ENCODE measurements at places on chromosomes 6 and 20.

- DNase-seq, result no peak
Measured at GRCh38 chr6:82248273-82248735, 760 bp upstream of the IBTK start.

DNA sequence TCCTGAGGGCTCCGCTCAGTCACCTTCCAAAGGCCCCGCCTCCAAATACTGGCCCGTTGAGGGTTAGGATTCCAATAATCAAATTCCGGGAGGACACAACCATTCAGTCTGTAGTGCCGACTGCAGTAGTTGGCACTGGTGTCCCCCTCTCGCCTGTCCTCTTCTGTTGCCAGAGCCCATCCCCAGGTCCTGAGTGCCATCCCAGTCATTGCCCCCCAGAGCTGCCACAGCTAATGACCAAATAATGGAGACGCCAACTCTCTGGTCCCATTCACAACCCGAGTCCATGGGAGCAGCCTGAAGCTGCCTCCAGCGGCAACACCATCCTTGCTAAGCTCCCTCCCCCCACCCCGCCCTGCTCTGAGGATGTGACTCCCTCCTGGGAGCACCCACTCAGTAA lies 115.9 kb downstream of the JPH2 start:
- DNase-seq, result no peak

DNA sequence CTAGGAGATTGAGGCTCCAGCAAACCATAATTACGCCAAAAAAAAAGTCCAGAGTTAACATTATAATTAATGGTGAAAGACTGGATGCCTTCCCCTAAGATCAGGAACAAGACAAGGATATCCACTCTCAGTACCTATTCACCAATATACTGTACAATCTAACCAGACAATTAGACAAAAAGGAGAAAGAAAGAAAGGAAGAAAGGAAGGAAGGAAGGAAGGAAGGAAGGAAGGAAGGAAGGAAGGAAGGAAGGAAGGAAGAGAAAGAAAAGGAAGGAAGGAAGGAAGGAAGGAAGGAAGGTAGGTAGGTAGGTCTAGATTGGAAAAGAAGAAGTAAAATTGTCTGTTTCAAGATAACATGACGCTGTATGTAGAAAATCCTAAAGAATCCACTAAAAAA lies 50.7 kb downstream of the TASP1 start:
- DNase-seq, result no peak

GRCh38 chr6:24858177-24858653 lies 59.5 kb upstream of the ARMH2 start:
- no peak for DNase-seq

- no peak for DNase-seq
Measured at GRCh38 chr20:50077818-50078601, 34.9 kb downstream of the UBE2V1 start.

DNA sequence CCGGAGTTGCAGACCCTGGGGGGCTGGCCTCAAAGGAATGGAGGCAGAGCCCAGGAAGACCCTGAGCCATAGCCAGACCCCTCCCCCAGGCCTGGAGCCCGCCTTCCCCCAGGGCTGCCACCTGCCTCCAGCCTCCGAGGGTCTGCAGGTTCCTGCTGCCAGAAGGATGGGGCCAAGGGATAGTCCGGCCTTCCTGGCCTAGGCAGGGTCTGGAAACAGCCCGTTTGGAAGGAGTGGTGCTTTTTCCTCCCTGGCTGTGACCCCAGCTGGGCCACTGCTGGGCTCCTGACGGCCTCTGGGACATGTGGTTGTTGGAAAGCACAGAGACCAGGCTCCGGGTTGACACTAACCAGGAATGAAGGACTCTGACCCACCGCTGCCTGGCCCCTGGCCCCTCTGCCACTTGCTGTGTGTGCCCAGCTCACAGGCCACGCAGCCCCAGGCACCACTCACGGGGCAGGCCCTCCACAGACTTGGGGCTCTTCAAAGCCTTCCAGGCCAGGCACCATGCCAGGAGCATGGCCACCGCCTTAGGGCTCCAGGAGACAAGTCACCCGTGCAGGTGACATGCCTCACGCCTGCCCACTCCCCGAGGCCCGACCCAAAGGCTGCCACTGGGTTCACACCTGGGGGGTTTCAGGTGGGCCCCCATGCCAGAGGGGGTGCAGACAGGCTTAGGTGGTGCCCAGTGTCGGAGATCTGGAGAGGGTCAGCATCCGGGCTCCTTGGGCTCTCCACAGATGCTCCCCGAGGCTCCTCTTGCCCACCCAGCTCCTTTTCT lies 3.9 kb upstream of the LAMA5 start:
- DNase-seq, result no peak

- DNase-seq, result no peak
Measured at GRCh38 chr20:2538931-2539720, 2.8 kb downstream of the TMC2 start.

All from activated CD8-positive, alpha-beta memory T cell treated with anti-CD3 and anti-CD28 coated beads for 48 hours (primary cell).